ENCODE measurements at places on chromosomes 7 and 10.
A peak's percentile ranks its signal among the peaks of the same experiment; 100 is the strongest.

DNA sequence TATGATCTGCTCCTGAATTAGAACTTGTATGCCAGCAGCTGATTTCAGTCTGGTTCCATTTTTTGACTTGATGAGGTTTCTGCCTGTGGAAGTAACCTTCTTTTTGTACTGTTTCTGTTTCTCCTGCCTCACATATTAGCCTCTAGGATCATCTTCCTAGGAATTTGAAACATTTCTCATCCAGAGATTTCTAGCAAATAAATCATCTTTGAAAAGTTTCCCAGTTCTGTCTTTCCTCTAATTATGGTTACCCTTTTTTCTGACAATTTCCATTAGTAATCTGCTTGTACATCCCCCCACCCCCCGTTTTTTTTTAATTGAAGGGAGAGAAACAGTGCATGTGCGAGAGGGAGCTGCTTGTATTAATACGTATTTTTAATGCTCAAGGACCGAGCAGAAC, 92.2 kb downstream of the NRF1 start:
- DNase-seq, result no peak

DNA sequence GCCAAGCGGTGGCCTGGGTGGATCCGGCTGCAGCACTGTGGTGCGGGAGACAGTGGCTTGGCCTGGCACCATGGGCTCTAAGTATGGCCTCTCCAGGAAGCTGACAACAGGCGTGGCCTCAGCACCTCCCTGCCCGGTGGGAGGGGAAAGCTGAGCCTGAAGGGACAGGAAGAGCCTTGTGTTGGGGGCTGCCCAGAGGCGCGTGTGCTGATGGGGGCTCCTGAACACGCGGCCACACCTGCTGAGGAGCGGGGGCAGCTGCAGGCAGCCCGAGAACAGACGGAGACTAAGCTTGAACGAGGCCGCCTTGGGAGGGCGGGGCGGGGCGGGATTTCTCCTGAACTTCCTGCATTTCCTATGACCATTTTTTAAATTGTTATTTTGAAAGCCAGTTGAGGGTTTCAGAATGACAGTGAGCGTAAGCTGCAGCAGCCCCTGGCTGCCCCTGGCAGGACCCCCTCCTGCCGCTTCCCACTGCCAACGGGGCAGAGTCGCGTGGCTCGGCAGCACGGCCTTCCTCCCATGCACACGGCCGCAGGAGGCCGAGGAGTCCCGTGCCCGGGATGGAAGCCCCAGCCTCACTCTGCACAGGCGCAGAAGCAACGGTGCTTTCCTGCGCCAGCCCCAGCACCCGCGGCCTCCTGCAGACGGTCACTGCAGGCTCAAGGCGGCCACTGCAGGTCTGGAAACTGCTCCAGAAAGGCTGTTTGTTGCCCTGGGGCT, 43.2 kb downstream of the DPYSL4 start:
- no peak for DNase-seq

DNA sequence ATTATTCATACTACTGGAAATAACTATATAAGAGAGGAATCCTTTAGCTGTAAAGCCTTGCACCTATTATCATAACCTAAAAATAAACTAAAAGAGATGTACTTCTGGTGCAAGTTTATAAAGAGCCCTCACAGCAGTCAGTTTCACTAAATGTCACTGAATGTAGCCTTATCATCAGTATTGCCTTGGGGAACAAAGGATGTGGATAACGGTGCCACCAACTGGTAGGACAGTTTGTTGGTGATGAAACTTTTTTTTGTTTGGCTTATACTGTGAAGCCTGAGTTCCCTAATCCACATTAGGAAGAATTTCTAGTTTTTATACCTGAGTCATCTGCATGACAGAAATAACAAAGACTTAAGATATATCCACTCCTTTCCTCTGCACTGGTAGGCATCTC, 117.9 kb upstream of the COL1A2 start:
- DNase-seq, result peak; percentile 36

- peak; percentile 35 for DNase-seq
Measured at GRCh38 chr7:26574476-26574875, 282.8 kb downstream of the SNX10 start.

DNA sequence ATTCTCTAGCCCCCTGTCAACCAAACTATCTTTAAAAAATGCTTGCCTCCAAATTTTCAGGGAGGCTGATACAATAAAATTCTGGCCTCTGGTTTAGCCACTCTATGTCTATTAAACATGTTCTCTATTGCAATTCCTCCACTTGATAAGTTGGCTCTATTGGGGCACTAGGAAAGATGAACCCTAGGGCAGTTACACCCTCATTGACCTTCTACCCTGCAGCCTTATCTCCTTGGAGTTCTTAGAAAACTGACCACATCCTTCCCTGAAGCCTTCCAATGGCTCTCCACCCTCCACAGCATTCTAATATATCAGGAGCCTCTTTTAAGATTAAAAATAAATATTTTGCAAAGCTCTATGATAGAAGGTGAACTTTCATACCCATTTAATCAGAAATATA, 30.6 kb downstream of the SVOPL start:
- no peak for DNase-seq

DNA sequence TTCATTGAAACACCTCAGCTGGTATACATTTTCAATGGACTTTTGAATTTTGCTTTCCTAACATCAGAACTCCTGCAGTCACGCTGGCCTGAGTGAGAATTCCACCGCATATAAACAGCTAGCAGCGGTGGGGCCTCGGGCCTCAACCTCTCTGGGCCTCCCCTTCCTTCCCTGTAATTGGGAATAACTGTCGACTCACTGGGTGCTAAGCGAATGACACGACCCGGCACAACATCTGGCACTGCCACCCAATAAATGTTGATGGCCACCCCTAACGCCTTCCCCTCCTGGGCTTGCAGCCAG, 670 bp downstream of the RCC1L start:
- DNase-seq, result no peak

DNA sequence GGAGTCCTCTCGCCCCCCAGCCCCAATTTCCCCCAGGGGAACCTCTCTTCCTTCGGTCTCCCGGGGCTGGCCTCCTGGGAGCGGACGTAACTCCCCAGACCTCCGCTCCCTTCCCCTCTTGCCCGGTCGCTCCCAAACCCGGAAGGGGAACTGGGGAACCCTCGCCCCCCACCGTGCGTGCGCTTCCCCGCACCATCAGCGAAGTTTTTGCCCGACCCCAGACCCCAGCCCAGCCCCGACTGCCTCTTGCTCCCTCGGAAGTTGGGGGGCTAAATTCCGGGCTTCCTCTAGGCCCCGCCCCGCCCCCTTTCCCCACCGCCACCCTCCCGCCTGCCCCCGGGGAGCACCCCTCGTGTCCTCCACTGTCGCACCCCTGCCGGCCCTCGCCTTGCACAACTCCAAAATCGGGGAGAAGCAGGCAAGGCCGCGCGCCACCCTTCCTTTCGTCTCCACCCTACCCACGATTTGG, 436 bp downstream of the GNB2 start:
- DNase-seq, result peak; percentile 87

DNA sequence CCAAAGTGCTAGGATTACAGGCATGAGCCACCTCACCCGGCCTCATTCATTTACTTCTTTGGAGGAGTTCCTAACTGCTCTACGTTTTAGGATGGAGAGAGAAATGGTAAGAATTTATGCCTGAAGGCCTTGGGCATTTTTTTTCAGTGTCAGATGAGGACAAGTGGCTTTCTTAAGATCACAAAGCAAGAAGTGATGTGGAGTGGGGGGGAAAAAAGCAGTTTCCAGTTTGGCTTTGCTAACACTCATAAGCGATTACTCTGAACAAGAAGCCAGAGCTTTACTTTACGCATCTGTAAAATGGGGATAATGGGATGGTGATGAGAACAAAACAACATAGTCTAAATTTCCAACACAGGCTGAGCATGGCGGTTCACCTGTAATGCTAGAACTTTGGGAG, 2.6 kb upstream of the PPIA start:
- no peak for DNase-seq

- no peak for DNase-seq
Measured at GRCh38 chr10:124554085-124554858, 92.6 kb downstream of the LHPP start.

DNA sequence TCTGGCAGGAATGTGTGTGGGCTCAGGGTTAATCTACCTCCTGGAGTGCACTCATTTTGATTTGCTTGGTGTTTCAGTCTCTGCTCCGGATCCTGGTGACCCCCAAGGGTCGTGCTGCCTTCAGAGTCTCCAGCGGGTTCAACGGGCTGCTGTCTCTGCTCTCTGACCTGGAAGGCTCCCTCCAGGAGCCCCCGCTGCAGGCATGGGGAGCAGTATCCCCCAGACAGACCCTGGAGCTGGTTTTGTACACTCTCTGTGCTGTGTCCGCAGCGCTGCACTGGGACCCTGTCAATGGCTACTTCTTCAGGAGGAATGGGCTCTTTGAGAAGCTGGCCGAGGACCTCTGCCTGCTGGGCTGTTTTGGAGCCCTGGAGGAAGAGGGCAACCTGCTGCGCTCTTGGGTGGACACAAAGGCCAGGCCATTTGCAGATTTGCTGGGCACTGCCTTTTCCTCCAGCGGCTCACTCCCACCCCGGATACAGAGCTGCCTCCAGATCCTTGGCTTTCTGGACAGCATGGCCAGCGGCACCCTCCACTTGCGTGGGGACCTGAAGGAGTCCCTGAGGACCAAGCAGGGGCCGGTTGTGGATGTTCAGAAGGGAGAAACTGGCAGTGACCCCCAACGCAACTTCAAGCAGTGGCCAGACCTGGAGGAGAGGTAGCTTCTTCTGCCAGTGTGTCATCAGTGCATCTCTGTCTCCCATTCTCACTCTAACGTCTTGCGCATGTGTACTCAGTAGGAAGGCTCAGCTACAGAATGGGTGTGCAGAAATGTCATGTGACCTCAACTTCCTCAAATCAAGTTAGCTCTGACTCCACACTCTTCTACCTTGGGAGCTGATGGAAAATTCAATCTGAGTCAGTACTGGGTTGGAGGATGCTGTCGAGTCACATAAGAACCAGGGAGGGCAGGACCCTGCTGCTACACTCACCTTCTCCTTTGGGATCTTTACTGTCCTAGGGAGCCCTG, 58.5 kb downstream of the WDFY4 start:
- DNase-seq, result peak; percentile 46

GRCh38 chr7:106126170-106126938, 14.2 kb upstream of the SYPL1 start:
- DNase-seq, result peak; percentile 65

DNA sequence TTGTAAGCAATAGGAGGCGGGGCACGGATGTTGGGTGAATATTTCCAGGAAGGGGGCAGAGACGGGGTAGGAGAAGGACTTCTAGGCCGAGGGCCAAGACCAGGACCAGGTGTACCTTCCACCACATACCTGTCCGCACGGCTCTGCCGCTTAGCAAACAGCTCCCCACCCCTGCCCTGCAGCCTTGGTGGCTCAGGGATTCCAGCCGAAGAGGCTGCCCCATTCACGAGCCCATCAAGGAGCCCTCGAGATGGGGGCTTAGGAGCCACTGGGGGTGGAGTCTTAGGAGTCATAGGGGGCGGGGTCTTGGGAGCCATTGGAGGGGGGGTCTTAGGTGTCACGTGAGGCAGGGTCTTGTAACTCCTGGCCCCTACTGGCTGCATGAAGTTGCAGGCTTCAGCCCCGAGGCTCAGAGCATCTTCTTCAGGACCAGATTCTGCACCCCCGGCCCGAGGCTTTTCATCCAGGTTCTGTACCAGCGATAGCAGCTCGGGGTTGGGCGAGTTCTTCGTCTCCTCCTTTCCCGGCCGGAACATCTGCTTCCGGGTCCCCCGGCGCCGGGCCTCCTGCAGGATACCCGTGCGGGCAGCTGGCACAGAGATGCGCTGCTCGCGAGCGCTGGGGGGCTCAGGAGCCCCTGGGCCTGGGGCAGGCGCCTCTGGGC, 6.1 kb upstream of the MYOZ1 start:
- DNase-seq, result no peak

- DNase-seq, result peak; percentile 79
Measured at GRCh38 chr10:110226926-110227641, 19.7 kb downstream of the MXI1 start.

DNA sequence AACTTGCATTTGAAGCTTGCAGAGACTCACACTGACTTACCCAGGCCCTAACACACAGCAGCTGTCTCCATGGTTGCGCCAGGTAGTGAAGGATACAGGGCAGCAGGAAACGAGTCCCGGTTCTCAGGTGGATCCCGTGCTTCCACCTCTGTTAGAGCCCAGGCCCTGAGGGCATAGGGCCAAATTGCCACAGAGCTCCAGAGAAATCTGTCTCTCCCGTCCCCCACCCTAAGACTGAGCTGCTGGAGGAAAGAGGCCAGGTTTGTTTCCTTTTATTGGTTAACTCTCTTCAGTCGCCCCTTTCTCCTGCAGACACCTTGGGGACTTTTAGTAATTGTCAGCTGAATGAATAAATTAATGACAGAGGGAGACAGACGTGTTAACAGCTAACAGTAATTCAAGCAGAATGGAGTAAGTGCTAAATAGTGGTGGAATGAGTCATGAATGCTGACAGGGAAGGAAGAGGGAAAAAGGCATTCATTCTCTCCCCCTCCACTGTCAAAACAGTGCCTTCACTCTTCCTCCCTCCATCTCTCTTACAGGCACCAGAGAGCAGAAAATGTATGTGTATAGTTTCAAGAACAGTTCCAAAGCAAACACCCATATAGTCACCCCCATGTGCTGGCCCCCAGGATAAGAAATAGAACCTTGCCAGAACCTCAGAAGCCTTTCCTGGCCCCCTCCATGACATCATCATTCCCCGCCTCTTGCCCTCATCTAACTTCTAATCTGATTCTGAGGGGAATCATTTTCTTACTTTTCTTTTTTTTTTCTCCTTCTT, 16.8 kb upstream of the DLG5 start:
- peak; percentile 31 for DNase-seq

GRCh38 chr7:1329261-1329660, 96.6 kb downstream of the UNCX start:
- DNase-seq, result no peak

- no peak for DNase-seq
Measured at GRCh38 chr7:144497282-144497681, 93.8 kb upstream of the NOBOX start.

GRCh38 chr7:100676501-100677306, 3.2 kb downstream of the GNB2 start:
- peak; percentile 19 for DNase-seq

DNA sequence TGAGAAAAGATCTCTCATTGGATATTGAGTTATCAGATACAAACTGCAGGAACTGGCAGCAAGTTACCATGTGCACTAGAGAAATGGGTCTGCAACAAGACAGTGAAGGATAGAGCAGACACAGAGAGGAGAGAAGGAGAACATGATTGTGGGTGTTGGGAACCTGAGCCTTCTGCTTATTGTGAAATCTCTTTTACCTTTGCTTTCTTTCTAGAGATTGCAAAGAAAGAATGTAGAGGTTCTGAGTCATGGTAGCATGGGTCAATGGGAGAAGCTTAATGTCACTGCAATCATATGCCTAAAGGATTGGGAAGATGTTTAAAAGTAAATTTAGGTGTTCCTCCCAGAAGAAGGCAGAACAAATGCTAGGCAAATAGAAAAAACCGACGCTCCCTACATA, 821.4 kb downstream of the CCSER2 start:
- DNase-seq, result no peak

GRCh38 chr10:98361131-98362025, 53.6 kb downstream of the PYROXD2 start:
- peak; percentile 28 for DNase-seq

- DNase-seq, result no peak
Measured at GRCh38 chr10:44312401-44312800, 72.5 kb downstream of the CXCL12 start.

GRCh38 chr7:108503112-108504026, 22.6 kb downstream of the PNPLA8 start:
- no peak for DNase-seq

GRCh38 chr7:29343399-29343798, 148.8 kb downstream of the CHN2 start:
- DNase-seq, result peak; percentile 44

Data from NB4 (cell line).